ENCODE measurements at places on chromosomes 3 and 15. TPM values are rescaled to one million over a fixed set of nuclear protein-coding genes. Genes with fewer than 3 reads are reported as not detected.

MESP1 gene
- under 0.01 TPM for total RNA-seq

FETUB gene
- not detected for total RNA-seq

ADAMTS7 gene
- total RNA-seq: 0.83 TPM

THRB gene
- under 0.01 TPM for total RNA-seq

C3orf49 gene
- not detected for total RNA-seq

CLDN11 gene
- total RNA-seq: 245 TPM

ALS2CL gene
- 1.4 TPM for total RNA-seq

GOLGA6D gene
- total RNA-seq: not detected

CRABP1 gene
- total RNA-seq: not detected

SNAPC5 gene
- total RNA-seq: 26.3 TPM

COL8A1 gene
- total RNA-seq: 119 TPM

MUC20 gene
- not detected for total RNA-seq

CNTN4 gene
- under 0.01 TPM for total RNA-seq

CFAP161 gene
- not detected for total RNA-seq

SYNM gene
- 5.0 TPM for total RNA-seq

CCRL2 gene
- 0.28 TPM for total RNA-seq

All from IMR-90 (cell line).